BJ (cell line): ENCODE measurements at places on chromosomes 1 and 21. TPM values are rescaled to one million over a fixed set of nuclear protein-coding genes. Genes with fewer than 3 reads are reported as not detected.
A peak's percentile ranks its signal among the peaks of the same experiment; 100 is the strongest.

ZFP69 gene
- polyA plus RNA-seq, result 1.4 and 1.9 TPM in 2 replicates

OR6K3 gene
- polyA plus RNA-seq, result not detected in 2 replicates

MYBPHL gene
- 0.06 TPM in 1 of 2 replicates, not detected in the other for polyA plus RNA-seq

IL19 gene
- polyA plus RNA-seq, result not detected in 2 replicates

LMX1A gene
- not detected in 2 replicates for polyA plus RNA-seq

CASQ2 gene
- not detected in 2 replicates for polyA plus RNA-seq

RORC gene
- not detected in 2 replicates for polyA plus RNA-seq

E2F2 gene
- polyA plus RNA-seq, result 0.11 TPM in 2 replicates

TMEM63A gene
- polyA plus RNA-seq, result 25.3 and 41.8 TPM in 2 replicates

SELP gene
- not detected in 2 replicates for polyA plus RNA-seq

TAS1R1 gene
- 0.16 and 0.25 TPM in 2 replicates for polyA plus RNA-seq

SLC45A3 gene
- polyA plus RNA-seq, result 0.70 and 0.91 TPM in 2 replicates

RGS1 gene
- not detected in 2 replicates for polyA plus RNA-seq

NR1I3 gene
- not detected in 2 replicates for polyA plus RNA-seq

DNA sequence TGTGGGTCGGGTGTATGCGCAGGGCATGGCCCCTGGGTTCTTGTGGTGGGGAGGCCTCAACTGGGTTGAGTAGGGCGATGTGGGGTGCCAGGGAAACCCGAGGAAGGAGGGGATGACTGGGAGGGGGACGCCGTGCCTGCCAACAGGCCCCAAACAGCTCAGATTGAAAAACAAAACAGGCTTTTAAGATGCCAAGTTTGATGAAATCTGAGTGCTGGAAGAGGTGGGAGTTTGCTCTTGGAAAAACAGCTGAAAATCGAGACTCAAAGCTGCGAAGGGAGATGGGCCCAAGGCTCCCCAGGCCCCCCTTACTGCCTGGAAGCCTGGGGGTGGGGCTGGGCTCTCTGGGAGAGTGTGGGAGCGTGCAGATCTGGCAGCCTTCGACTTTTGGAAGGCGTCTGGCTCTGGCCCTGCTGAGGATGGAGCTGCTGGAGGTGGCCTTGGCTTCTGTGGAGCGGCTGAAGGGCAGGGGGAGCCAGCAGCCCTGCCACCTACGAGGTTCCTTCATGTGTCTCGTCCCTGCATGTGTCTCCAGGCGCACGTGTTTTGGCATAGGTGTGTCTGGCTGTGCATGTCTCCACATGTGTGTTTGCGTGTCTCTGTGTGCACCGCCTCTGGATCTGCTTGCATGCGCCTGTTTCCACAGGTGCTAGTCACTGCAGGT lies 33.3 kb downstream of the PTPRF start:
- no peak for DNase-seq

DNA sequence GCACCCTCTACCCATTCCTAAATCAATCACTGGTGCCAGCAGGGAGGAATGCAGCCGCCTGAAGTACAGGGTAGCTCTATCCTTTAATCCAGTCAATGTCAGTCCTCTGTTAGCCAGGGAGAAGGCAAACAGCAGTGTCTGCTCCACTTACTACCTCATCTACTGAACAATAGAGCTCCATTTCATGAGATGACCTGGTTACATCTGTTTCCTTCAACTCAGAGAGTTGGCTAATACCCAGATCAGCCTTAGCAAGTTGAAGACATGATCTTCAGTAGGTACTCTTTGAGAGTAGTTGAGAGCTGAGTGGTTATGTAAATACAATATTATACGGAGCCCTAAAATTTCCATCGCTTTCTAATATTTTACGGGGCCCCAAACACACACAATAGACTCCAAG lies 46.1 kb upstream of the CD34 start:
- DNase-seq, result no peak

DNA sequence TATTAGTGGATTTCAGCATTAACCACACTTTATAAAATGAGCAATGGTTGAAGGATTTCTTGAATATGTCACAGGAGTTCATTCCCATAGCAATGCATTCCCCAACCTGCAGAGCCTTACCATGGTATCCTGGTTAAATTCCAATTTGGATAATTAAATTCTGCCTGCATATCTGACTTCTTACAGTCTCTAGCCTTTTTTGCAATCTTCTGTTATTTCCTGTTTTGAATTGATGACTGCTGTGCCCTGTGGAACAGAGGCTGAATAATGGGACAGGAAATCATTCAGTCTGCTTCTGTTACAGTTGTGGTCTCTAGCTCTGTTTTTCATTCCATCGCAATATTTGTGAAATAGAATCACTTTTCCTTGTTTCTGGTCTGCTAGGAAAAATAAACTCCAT lies 1823.9 kb downstream of the PLA2G4A start:
- peak; percentile 9 for DNase-seq

GRCh38 chr21:33972539-33972938 lies 56.9 kb upstream of the ATP5PO start:
- DNase-seq, result no peak

GRCh38 chr1:159783724-159784123 lies 3.0 kb downstream of the DUSP23 start:
- DNase-seq, result no peak

- peak; percentile 21 for DNase-seq
Observed at GRCh38 chr1:244833734-244834542, 1.5 kb upstream of the COX20 start.

DNA sequence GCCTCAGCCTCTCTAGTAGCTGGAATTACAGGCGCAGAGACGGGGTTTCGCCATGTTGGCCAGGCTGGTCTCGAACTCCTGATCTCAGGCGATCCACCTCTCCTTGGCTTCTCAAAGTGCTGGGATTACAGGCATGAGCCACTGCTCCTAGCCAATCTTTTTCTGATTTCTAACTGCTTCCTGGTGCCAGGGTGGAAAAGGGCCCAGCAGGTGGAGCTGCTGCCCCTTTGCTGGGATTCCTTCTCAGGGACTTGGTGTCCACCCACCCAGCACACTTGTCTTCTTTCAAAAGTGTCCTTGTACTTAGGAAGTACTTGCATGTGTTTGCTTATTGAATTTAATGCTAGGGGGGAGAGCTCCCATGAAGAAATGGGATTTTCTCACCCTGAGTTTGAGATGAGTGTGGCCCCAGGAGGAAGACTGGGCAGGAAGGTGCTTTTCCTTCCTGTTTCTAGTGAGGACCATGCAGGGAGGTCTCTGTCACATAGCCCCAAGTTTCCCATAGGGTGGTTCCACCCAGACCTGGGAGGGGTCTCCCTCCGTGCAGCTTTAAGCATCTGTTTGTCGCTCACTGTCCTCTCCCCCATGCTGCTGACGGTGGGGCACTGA lies 14.2 kb downstream of the UTP11 start:
- DNase-seq, result no peak

GRCh38 chr1:244224487-244225430 lies 173.7 kb downstream of the ZBTB18 start:
- no peak for DNase-seq

- DNase-seq, result no peak
Observed at GRCh38 chr1:228217551-228218344, 9.9 kb downstream of the OBSCN start.

DNA sequence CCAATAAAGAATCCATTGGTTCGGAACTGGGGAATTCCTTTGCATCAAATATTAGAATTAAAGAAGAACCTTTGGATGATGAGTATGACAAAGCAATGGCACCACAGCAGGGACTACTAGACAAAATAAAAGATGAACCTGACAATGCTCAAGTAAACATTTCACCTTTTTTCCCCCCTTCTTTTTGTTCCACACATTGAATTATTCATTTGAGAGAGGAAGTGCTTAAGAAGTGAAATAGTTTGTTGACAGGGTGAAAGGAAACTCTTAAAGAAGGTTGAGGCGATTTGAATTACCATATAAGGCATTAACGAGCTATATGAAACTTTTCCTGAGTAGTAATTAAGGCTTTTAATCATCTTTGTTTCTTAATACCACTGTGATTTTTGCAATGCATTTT lies 93.1 kb downstream of the ZMYM4 start:
- DNase-seq, result no peak

- no peak for DNase-seq
Observed at GRCh38 chr1:86089765-86090164, 66.8 kb downstream of the COL24A1 start.

DNA sequence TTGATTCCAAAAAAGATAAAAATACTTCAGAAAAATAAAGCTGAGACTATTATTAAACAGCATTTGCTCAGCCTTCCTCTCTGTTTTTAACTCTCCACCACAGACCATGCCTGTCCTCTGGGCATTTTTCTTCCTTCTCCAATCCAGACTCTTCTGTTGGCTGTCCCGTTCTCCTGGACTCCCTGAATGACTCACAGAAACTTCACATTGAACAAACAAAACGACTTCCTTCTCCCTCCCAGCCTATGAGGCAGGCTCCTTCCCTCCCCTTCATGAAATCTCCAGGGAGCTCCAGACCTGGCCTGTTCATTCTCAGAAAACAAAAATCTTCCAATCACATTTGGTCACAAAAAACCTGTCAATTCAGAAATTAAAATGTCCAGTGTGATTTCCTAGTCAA lies 421.3 kb downstream of the NPHP4 start:
- DNase-seq, result no peak

DNA sequence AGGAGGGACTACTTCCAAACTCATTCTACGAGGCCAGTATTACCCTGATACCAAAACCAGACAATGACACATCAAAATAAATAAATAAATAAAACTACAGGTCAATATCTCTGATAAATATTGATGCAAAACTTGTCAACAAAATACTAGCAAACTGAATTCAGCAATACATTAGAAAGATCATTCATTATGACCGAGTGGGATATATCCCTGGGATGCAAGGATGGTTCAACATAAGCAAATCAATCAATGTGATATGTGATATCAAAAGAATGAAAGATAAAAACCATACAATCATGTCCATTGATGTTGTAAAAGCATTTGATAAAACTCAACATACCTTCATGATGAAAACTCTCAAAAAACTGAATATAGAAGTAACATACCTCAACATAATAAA lies 36.7 kb downstream of the NME7 start:
- DNase-seq, result no peak

- no peak for DNase-seq
Observed at GRCh38 chr1:43305461-43305860, 4.7 kb downstream of the TIE1 start.

DNA sequence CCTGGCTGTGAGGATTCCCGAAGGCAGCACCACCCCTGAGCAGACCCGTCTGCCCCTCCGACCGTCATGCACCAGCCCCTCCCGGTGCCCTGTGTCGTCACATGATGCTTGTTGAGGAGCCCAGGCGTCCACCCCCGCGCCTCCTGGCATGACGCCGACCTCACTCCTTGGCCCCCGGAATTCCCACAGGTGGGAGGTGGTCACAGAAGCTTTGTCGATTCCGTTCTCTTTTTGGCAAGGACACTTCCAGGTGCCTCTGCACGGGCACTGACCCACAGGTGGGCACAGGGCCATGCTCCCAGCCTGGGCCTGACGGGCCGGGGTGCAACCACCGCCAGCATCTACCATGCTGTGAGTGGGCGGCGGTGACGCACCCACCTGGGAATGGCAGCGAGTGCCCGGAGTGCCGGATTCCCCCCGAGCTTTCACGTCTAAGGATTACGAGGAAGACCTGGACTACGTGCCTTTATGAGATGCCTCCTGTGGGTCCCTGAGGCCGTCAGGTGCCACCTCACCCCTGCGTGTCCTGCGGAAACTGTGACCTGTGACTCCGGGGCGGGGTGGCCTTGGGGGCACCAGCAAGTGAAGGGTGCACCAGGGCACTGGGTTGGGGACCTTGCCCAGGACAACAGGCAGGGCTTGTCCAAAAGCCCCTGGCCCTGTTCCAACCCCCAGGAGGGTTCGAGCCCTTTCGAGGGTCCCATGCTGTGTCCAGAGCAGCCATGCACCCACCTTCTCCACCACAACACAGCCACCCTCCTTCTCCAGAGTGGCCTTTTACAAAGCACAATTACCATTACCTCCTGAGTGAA lies 31.4 kb upstream of the COL6A1 start:
- DNase-seq, result no peak

GRCh38 chr1:206923009-206923960 lies 1.5 kb upstream of the FCMR start:
- no peak for DNase-seq

GRCh38 chr1:43558346-43558841 lies 27.7 kb downstream of the PTPRF start:
- no peak for DNase-seq

GRCh38 chr1:80523861-80524260 lies 1276.9 kb upstream of the ADGRL2 start:
- DNase-seq, result no peak

- DNase-seq, result no peak
Observed at GRCh38 chr1:226633541-226634165, 85.1 kb downstream of the STUM start.

GRCh38 chr1:17139637-17140036 lies 20.4 kb upstream of the PADI2 start:
- no peak for DNase-seq

DNA sequence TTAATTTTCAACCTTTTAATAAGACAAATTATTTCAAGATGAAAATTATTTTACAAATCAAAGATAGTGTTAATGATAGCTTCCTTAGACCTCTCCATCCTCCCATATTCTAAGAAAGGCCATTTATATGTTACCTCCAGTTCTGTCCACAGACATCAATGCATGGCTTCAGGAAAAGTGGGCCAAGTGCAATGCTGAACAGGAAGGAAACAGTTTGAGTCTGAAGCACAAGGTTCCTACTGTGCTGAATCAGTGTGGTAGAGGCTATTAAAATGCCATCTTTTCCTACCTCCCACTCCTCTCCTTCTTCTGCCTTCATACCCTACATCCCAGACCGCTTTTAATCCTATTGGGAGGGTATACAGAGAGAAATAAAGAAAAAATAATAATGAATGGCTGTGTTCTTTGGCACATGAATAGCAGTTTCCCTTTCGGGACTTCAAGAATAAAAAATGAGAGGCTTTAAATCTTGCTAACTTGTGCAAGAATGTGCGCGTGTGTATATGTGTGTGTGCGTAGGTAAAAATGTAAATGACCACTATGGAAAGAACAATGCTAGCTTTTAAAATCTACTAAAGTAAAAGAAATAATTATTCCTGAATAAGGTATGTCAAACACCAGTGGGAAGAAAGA lies 62.6 kb upstream of the C1orf105 start:
- DNase-seq, result no peak

GRCh38 chr1:7089497-7089896 lies 304.2 kb downstream of the CAMTA1 start:
- no peak for DNase-seq

DNA sequence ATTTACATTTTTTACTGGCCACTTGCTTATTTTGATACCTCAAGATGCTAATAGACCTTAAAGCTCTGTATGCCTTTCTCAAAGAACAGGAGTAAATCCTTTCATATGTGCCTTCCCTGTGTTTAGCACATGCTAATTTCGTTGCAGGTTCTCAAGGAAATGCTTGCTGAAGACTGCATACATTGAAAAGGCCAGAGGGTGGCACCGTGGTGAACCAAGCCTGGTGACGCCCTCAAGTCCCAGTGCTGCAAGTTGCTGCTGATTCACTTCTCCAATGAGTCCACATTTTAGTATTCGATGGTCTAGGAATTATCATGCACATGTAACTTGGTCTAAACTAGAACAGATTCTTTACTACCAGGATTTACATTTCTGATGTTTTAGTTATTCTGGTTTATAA lies 94.1 kb downstream of the CLDN17 start:
- DNase-seq, result no peak
